Erythroblast (primary cell): ENCODE measurements at places on chromosomes 3 and 15.

- peak; percentile 59 for DNase-seq
Measured at GRCh38 chr15:40323953-40324937, 753 bp downstream of the INAFM2 start.

GRCh38 chr3:29481249-29481648 is 200.4 kb downstream of the RBMS3 start:
- no peak for DNase-seq

DNA sequence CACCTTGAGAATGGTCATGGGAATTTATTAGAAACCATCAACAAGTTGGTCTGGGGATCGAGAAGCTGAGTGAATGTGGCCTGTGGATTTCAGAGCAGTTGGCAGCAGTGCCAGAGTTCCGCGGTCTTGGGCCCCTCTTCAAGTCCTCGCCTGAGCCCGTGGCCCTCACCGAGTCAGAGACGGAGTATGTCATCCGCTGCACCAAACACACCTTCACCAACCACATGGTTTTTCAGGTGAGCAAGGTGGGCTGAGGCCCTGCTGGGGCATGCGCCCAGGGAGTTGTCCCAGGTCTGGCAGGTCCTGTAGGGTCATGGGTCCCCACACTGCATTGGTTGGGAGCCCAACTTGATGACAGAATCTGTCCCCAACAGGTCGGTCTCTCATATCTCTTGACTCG is 7.0 kb upstream of the HMCES start:
- no peak for DNase-seq

DNA sequence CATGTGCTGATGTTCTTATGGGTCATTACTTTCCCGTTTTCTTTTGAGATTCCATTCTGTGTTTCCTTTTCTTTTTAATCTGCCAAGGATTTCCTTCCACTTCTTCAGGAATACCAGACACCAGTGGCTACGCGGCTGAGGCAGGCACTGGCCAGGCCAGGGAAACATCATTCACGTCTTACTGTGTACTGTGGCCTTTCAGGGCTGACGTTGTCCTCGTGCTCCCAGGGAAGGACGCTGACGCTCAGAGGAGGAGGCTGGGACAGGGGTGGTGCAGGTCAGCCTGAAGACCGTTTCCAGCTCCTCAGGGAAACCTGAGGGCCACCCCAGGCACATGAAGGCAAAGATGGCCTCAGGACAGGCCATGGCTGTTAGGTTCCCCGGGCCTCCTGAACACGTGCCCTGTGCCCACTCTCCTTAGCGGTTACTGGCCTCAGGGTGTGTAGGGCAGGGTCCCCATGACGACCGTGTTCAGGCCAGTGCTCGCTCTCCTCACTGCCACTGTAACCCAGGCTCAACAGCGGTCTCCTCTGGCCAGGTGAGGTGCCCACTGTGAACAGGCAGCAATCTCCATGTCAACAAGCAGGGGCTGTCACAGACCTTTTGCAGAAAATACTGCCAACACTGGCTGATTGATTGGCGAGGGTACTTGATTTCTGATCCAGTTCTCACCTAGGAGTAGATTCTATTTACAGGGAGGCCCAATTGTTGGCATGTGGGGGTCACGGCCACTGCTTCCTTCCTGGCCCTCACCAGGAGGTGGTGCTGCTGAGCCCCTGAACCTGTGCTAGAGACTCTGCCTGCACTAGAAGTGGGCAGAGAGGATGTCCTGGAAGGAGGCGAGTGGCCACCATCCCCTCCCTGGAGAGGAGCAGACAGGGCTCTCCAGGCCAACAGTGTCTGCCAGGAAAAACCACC is 169.5 kb downstream of the ATP10A start:
- peak; percentile 26 for DNase-seq

DNA sequence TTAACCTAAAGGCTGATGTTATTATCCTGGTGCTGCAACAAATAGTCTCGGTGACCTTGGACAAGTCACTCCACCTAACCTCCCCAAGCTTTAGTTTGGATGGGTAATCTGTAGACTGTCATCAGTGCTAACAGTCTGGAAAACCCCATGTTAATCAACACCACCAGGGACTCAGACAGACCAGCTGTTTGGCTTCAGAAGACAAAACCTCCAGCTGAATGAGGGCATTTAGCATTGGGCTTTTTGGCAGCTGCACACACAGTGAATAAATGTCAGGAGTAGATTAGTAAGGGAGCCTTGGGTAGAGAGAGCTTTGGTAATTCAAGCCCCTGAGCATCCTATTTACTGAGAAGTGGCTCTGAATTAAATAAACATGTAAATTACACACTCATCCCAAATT is 24.9 kb upstream of the C3orf80 start:
- no peak for DNase-seq
